ENCODE measurements at places on chromosomes 11 and 22. TPM values are rescaled to one million over a fixed set of nuclear protein-coding genes. Genes with fewer than 3 reads are reported as not detected.

- no peak for DNase-seq
These were observed 49.7 kb downstream of the ATG16L2 start for GRCh38 chr11:72863916-72864315.

GRCh38 chr11:44839458-44840084, 111.1 kb downstream of the TP53I11 start:
- no peak for DNase-seq

The CCDC15 gene
- total RNA-seq = 6.7 TPM

DNA sequence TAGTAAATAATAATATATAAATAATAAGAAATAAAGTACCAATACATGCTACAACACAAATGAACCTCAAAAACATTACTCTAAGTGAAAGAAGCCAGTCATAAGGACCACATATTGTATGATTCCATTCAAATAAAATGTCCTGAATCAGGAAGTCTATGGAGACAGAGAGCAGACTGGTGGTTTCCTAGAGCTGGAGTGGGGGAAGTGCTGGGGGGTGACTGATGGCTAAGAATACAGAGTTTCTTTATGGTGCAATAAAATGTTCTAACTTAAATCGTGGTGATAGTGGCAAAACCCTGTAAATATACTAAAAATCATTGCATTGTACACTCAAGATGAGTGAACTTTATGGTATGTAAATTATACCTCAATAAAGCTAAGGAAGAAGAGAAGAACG, 376.5 kb downstream of the BUD13 start:
- DNase-seq = no peak

GRCh38 chr11:64080390-64080789, 44.7 kb downstream of the FLRT1 start:
- DNase-seq = no peak

All from activated CD4-positive, alpha-beta T cell treated with anti-CD3 and anti-CD28 coated beads for 36 hours (primary cell).